ENCODE measurements at places on chromosomes 13 and 19. TPM values are rescaled to one million over a fixed set of nuclear protein-coding genes. Genes with fewer than 3 reads are reported as not detected.
A peak's percentile ranks its signal among the peaks of the same experiment; 100 is the strongest.

GRCh38 chr19:39335168-39335548 is 685 bp downstream of the GMFG start:
- DNase-seq: no peak

- no peak for DNase-seq
These were observed 13.8 kb downstream of the SPACA6 start for GRCh38 chr19:51706885-51707284.

- DNase-seq: no peak
These were observed 18.0 kb downstream of the DCUN1D2 start for GRCh38 chr13:113472355-113473025.

- no peak for DNase-seq
These were observed 440.9 kb upstream of the KLF12 start for GRCh38 chr13:74574964-74575728.

DNA sequence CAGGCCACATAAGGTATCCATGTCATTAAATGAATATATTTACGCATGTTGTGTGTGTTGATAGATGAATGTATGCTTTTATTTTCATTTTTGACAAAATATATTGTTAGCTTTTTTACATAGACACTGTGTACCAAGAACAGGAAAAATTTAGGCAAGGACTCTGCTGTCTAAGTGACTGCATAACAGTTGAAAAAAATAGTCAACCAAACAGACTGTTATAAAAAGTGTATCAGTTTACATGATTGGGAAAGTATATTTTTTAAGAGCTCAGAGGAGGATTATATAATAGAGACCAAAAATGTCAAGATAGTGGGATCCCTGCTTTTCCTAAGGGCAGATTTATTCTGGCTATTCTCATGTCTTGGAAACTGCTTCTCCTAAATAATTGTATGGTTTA is 858.0 kb downstream of the SLITRK1 start:
- no peak for DNase-seq

GRCh38 chr19:1567116-1567847 is 843 bp downstream of the MEX3D start:
- no peak for DNase-seq

The SUGT1 gene
- total RNA-seq: 40.9 TPM

DNA sequence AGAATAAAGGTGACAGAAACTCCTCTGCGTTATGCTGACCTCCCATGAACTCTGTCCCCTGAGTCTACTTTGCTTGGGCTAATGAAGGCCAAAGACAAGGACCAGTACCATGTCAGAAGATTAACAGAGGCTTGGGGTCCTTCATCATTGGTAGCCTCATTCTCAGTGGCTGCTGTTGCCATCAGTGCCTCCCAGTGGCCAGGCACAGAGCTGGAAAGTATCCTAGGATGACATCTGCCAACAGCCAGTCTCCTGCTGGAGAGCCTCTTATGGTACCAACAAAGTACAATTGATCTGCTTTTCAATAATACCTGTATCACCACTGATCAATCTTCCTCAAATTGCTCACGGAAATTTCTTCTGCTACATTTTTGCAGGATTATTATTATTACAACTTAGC is 281.6 kb downstream of the DNAJC15 start:
- DNase-seq: no peak

DNA sequence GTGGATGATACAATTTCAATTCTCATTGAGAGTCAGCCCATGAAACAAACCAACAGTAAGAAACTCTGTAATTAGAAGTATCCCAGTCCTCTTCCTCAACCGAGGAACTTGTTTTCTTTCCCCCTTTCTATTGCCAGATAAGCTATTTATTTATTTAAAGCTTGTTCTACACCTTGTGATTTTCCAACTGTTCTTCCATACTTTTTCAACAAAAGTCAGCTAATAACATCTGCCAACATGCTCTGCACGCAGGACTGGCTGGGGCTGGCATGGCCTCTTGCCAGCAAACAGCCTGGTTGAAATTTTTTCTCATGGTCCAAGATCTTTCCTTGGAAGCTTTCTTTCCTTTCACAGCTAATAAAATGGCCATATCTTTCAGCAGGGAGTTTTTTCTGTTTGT is 2.9 kb upstream of the IRS2 start:
- DNase-seq: no peak

DNA sequence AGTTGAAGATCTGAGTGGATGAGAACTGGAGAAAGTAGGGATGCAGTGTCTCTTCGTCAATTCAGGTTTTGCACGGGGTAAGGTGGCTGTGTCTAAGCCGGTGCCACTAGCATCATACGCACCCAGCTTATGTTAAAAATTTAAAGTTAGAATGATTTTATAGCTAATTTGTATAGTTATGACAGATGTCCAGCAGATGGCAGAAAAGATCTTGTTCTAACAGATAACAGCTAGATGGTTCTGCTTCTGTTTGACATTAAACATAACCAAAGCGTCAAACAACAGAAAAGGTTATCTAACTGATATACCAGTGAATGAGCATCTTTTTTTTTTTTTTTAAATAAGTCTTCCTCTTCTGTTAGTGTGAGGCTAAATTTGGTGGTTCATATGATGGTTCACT is 18.8 kb upstream of the EDDM13 start:
- no peak for DNase-seq

DNA sequence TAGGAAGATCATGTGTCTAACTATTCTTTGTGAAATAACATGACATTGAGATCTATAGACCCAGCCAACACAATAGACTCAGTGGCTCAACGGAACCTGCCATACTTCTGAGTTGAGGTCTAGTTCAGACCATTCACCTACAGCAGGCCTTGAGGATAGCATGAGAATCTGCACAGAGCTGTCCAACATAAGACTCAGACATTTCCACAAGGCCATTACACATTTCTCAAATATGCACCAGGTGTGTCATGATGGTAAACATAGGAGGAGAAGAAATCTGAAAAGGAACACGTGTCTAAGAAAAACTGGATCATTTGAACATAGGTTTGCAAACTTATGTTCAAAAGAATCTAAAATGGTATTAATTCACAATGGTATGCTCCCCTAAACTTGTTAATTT is 421.4 kb downstream of the SLITRK6 start:
- no peak for DNase-seq

GRCh38 chr13:62119739-62120700 is 704.4 kb upstream of the PCDH20 start:
- DNase-seq: no peak

- DNase-seq: no peak
These were observed 58.9 kb downstream of the UBL3 start for GRCh38 chr13:29791508-29791907.

DNA sequence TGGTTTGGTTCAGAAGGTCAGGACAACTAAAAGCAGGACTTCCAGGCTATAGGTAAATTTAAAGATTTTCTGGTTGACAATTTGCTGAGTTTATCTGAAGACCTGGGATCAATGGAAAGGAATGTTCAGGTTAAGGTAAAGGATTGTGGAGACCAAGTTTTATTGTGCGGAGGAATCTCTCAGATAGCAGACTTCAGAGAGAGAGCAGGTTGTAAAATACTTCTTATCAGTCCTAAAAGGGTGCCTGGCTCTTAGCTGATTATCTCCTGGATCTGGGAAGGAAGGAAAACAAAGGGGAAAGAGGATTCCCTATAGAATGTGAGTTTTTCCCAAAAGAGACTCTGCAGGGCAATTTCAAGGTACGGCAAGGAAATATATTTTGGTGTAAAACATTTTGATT is 851.5 kb downstream of the DACH1 start:
- DNase-seq: no peak

DNA sequence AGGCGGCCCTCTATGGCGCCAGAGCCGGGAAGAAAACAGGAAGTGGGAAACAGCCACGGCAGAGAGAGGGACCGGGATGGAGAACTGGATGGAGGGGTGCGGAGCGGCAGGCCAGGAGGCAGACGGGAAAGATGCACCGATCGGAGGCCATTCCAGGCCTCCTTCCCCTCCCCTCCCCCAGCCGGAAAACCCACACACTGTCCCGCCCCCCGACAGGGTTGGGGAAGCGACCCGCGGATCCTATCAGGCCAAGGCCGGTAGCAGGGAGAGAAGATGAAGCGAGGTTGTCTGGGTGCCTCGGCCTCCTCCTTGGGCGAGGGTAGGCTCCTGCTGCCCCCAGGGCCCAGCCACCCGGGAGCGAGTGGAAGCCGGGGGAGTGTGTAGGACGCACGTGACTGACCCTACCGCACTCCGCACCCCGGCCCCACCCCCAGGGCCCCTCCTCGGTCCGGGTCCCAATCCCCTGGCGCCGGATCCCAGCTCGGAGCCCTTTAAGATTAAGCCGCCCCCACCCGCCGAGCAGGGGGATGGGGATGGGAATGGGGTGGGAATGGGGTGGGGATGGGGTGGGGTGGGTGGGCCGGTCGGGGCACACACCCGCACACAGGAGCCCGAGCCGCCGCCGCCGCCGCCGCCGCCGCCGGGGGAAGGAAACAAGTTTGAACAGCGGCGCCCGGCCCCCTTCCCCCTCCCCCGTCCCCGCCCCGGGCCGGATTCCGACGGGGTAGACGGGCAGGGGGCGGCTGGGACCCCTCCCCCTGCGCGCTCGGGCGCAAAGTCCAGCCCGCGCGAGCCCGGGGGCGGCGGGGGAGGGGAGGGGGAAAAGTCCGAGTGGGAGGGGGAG is 1.5 kb downstream of the ERF start:
- DNase-seq: no peak

GRCh38 chr13:111423168-111423785 is 102.8 kb downstream of the TEX29 start:
- peak; percentile 54 for DNase-seq

- no peak for DNase-seq
These were observed 554.6 kb downstream of the RFC3 start for GRCh38 chr13:34372581-34372980.

DNA sequence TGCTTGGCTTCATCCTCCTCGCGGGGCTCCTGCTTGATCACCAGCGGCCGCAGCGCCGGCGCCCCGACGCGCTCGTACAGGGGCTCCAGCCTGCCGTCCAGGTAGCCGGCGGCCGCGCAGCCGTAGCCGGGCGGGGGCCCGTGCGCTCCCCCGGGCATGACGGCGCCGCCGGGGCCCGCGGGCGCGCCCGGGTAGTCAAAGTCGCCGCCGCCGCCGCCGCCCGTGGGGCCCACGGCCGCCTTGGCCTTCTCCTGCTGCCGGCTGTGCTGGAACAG is 497 bp downstream of the CEBPA start:
- no peak for DNase-seq

- no peak for DNase-seq
These were observed 338.6 kb downstream of the KCNRG start for GRCh38 chr13:50353651-50354415.

DNA sequence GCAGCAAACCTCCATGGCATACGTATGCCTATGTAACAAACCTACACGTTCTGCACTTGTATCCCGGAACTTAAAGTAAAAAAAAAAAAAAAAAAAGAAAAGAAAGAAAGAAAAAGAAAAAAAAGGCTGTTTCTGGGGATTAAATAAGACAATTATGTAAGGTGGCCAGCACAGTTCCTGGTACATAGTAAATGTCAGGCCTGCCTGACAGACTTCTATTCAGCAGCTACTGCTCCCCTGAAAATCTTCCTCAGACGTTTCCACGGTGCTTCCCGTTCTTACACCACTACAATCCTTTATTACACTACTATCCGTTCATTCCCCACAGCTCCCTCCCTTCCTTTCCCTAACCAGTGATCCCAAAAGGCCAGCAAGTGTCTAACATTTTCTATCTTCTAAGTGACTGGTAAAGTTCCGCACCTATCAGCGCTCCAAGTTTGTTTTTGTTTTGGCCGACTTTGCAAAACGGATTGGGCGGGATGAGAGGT is 636 bp upstream of the RB1 start:
- DNase-seq: no peak

GRCh38 chr13:91668866-91669495 is 270.6 kb downstream of the GPC5 start:
- no peak for DNase-seq

DNA sequence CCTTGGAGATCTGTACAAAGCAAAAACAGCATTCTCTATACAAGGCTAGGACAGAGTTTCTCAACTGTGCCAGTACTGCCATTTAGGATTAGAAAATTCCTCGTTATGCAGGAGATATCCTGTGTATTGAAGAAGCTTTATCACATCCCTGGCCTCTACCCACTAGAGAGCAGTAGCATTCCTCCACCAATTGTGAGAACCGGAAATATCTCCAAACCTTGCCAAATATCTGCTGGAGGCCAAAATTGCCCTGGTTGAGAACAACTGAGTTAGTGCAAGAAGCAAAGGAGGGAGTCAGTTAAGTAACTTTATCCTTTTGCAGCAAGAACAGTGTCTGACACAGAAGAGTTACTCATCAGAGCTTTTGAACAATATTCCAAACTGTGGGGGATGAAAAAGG is 16.2 kb upstream of the FREM2 start:
- DNase-seq: no peak
